ENCODE measurements at places on chromosomes 12 and 14. TPM values are rescaled to one million over a fixed set of nuclear protein-coding genes. Genes with fewer than 3 reads are reported as not detected.

The COX14 gene
- total RNA-seq, result 29.4 TPM

The TRPV4 gene
- total RNA-seq, result 4.6 TPM

The MAP3K9 gene
- total RNA-seq, result 0.57 TPM

The CMKLR1 gene
- under 0.01 TPM for total RNA-seq

The GTF2H3 gene
- total RNA-seq, result 52.3 TPM

The MORN3 gene
- 0.65 TPM for total RNA-seq

The LRRC9 gene
- total RNA-seq, result not detected

The COPS7A gene
- 45.7 TPM for total RNA-seq

The SMOC1 gene
- 3.3 TPM for total RNA-seq

The PSME2 gene
- total RNA-seq, result 62.1 TPM

The NXPH4 gene
- 0.19 TPM for total RNA-seq

The SSTR1 gene
- 0.33 TPM for total RNA-seq

The PLEKHG7 gene
- total RNA-seq, result not detected

The SLCO1A2 gene
- total RNA-seq, result not detected

The LTBR gene
- total RNA-seq, result 108 TPM

The KRT2 gene
- not detected for total RNA-seq

The RFLNA gene
- 2.6 TPM for total RNA-seq

The KRT8 gene
- 12.5 TPM for total RNA-seq

The BCL11B gene
- total RNA-seq, result 0.19 TPM

The CORO1C gene
- 208 TPM for total RNA-seq

The CLECL1 gene
- not detected for total RNA-seq

The PLA2G1B gene
- not detected for total RNA-seq

The TAS2R8 gene
- not detected for total RNA-seq

The CLEC1B gene
- total RNA-seq, result not detected

The SEL1L gene
- 79.7 TPM for total RNA-seq

The OR4K2 gene
- total RNA-seq, result not detected

The EIF2S1 gene
- 191 TPM for total RNA-seq

The LRTM2 gene
- total RNA-seq, result 0.10 TPM

The SIRT4 gene
- total RNA-seq, result 0.76 TPM

The TNS2 gene
- total RNA-seq, result 50.4 TPM

The KRT6C gene
- total RNA-seq, result not detected

The TRMT5 gene
- 6.9 TPM for total RNA-seq

The TEX22 gene
- not detected for total RNA-seq

The TMEM117 gene
- total RNA-seq, result 3.7 TPM

The RTL1 gene
- not detected for total RNA-seq

The SLC15A5 gene
- total RNA-seq, result not detected

The KITLG gene
- 39.6 TPM for total RNA-seq

The KIF5A gene
- not detected for total RNA-seq

The HIF1A gene
- total RNA-seq, result 187 TPM

The SLC6A13 gene
- total RNA-seq, result not detected

The BEGAIN gene
- 0.10 TPM for total RNA-seq

The HSPB8 gene
- 7.0 TPM for total RNA-seq

Data from vein endothelial cell (primary cell).